H9 (cell line): ENCODE measurements at places on chromosomes 4 and X. TPM values are rescaled to one million over a fixed set of nuclear protein-coding genes. Genes with fewer than 3 reads are reported as not detected.
A peak's percentile ranks its signal among the peaks of the same experiment; 100 is the strongest.

GRCh38 chr4:165563851-165564250 is 185.0 kb downstream of the CPE start:
- DNase-seq: no peak
- H3K36me3 ChIP-seq: no peaks in the 10 kb centered on the region
- no peaks in the 10 kb centered on the region for H3K4me1 ChIP-seq

The AFM gene
- not detected in 2 replicates for total RNA-seq

The SHISA3 gene
- 1.7 and 2.0 TPM in 2 replicates for total RNA-seq

The MAML3 gene
- total RNA-seq: 3.9 and 4.1 TPM in 2 replicates

The ZGRF1 gene
- total RNA-seq: 32.9 and 38.3 TPM in 2 replicates

GRCh38 chr4:111450867-111451266 is 694.4 kb upstream of the FAM241A start:
- no peak for DNase-seq
- H3K27me3 ChIP-seq: no peaks in the 10 kb centered on the region
- no peaks in the 10 kb centered on the region for H3K36me3 ChIP-seq
- no peak overlapping the region for H3K4me3 ChIP-seq
- H3K4me1 ChIP-seq: no peaks in the 10 kb centered on the region

GRCh38 chrX:71627588-71628404 is 9.5 kb upstream of the CXCR3 start:
- H3K4me3 ChIP-seq: no peak overlapping the region
- H3K27ac ChIP-seq: no peak overlapping the region
- no peak for DNase-seq
- no peaks in the 10 kb centered on the region for H3K4me1 ChIP-seq
- no peaks in the 10 kb centered on the region for H3K27me3 ChIP-seq

The TMEM31 gene
- 0.55 and 0.64 TPM in 2 replicates for total RNA-seq

GRCh38 chr4:27024805-27025204 is 164.2 kb downstream of the STIM2 start:
- no peaks in the 10 kb centered on the region for H3K4me1 ChIP-seq
- H3K27me3 ChIP-seq: no peaks in the 10 kb centered on the region

DNA sequence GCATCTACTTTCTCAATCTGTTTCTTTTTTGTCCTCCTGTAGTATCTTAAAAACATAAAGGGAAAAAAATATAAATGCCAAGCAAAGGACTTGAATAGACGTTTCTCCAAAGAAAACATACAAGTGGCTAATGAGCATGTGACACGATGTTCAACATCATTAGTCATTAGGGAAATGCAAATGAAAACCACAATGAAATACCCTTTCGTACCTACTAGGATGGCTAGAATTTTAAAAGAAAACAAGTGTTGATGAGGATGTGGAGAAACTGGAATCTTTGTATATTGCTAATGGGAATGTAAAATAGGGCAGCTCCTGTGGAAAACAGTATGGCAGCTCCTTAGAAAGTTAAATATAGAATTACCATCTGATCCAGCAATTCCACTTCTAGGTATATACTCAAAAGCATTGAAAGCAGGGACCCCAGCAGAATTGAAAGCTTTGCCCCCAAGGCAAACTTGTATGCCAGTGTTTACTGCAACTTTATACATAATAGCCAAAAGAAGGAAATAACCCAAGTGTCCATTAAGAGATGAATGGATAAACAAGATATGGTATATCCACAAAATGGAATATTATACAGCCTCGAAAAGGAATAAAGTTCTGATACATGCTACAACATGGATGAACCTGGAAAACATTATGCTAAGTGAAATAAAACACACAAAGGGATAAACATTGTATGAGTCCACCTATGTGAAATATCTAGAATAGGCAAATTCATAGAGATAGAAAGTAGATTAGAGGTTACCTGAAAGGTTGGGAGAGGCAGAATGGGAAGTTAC is 138.3 kb downstream of the SH3KBP1 start:
- no peak for DNase-seq
- no peaks in the 10 kb centered on the region for H3K27me3 ChIP-seq
- no peak overlapping the region for H3K27ac ChIP-seq
- H3K4me3 ChIP-seq: no peak overlapping the region

- no peak overlapping the region for H3K4me3 ChIP-seq
- no peaks in the 10 kb centered on the region for H3K27me3 ChIP-seq
- peak; percentile 39 for DNase-seq
- H3K27ac ChIP-seq: no peak overlapping the region
- H3K36me3 ChIP-seq: no peaks in the 10 kb centered on the region; the same call in 1 of the 2 replicates
Measured at GRCh38 chrX:153766871-153767673, 3.0 kb downstream of the PLXNB3 start.
